ENCODE measurements at places on chromosomes 5 and 9. TPM values are rescaled to one million over a fixed set of nuclear protein-coding genes. Genes with fewer than 3 reads are reported as not detected.
A peak's percentile ranks its signal among the peaks of the same experiment; 100 is the strongest.

SERF1A gene
- 17.9 TPM for polyA plus RNA-seq

SLC6A19 gene
- polyA plus RNA-seq: 56.1 TPM

LIX1 gene
- 3.8 TPM for polyA plus RNA-seq

KCNT1 gene
- 0.24 TPM for polyA plus RNA-seq

CARTPT gene
- not detected for polyA plus RNA-seq

LNPEP gene
- polyA plus RNA-seq: 25.1 TPM

BTNL9 gene
- 11.5 TPM for polyA plus RNA-seq

AGXT2 gene
- polyA plus RNA-seq: 74.1 TPM

SLC28A3 gene
- 0.05 TPM for polyA plus RNA-seq

PCDHB4 gene
- polyA plus RNA-seq: 1.7 TPM

NFIB gene
- 21.8 TPM for polyA plus RNA-seq

UIMC1 gene
- 42.4 TPM for polyA plus RNA-seq

GRCh38 chr9:72382405-72382804 lies 17.4 kb upstream of the ZFAND5 start:
- no peak for DNase-seq

DNA sequence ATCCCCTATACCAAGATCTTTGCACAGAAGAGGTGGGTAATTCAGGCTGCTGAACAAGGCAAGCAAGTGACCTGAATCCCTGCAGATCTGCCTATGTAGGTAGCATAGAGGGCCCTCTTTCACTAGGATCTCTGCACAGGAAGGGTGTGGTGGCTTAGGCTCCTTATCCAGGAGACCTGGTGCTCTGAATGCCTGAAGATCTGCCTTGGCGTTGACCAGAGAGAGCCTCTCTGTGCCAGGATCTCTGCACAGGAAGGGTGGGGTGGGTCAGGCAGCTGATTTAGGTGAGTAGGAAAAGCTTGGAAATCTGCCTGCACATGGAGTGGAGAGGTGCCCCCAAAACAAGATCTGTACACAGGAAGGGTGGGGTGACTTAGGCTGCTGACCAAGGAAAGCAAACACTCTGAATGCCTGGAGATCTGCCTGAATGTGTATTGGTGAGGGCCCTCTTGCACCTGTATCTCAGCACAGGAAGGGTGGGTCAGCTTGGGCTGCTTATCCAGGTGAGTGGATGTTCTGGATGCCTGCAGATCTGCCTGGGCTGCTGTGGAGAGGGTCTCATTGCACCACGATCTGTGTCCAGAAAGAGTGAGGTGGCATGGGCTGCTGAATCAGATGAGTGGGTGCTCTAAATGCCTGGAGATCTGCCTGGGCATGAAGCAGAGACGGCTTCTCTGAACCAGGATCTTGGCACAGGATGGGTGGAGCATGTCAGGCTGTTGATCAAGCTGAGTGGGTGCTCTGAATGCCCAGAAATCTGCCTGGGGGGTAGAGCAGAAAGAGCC lies 365.9 kb downstream of the DMAC1 start:
- DNase-seq: no peak

- DNase-seq: no peak
Observed at GRCh38 chr5:143682929-143683386, 129.0 kb upstream of the HMHB1 start.

GRCh38 chr5:128674837-128675446 lies 136.9 kb upstream of the FBN2 start:
- DNase-seq: no peak

GRCh38 chr5:133916914-133917313 lies 51.5 kb downstream of the C5orf15 start:
- no peak for DNase-seq

- no peak for DNase-seq
Observed at GRCh38 chr5:178870411-178870810, 10.7 kb downstream of the ZNF354B start.

- no peak for DNase-seq
Observed at GRCh38 chr9:122939601-122940000, 1.2 kb upstream of the RABGAP1 start.

DNA sequence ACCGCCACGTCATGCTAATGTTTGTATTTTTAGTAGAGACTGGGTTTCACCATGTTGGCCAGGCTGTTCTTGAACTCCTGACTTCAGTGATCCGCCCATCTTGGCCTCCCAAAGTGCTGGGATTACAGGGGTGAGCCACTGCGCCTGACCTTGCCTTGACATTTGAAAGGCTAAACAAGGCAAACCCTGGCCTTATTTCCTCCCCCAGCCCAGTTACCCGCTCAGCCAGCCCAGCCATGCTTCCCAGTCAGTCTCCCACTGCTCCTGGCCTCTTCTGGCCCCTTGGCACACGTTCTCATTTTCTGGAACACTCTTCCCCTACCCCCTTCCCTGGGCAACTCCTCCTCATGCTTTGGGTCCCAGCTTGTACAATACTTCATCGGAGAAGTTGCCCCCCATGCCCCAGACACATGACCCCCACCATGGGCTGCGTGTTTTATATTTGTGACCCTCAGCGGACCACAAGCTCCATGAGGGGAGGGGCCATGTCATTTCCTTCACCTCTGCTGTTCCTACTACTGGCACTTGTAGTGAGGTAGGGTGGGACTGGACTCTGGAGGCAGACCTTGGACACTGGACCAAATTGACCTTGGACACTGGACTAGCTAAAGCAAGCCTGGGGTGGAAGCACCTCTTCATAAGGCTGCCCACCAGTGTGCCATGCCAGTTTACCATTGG lies 94.4 kb upstream of the IER5L start:
- DNase-seq: no peak

DNA sequence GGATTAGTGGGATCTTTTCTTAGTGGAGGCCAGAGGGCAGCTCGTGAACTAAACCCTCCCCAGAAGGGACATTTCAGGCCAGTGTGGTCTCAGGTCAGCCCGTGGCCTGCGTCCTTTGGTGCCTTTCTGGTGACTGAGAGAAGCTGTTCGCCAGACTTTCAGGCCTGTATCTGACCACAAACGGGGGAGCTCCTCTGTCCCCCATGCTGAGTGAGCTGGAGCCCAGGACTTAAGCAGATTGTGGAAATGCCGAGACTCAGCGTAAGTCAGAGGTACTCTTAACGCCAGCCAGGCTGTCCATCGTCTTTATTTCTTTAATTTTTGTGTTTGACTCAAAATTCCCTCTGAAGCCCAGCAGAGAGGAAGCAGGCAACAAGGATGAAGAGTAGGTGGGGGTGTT lies 54.8 kb upstream of the NCS1 start:
- no peak for DNase-seq

DNA sequence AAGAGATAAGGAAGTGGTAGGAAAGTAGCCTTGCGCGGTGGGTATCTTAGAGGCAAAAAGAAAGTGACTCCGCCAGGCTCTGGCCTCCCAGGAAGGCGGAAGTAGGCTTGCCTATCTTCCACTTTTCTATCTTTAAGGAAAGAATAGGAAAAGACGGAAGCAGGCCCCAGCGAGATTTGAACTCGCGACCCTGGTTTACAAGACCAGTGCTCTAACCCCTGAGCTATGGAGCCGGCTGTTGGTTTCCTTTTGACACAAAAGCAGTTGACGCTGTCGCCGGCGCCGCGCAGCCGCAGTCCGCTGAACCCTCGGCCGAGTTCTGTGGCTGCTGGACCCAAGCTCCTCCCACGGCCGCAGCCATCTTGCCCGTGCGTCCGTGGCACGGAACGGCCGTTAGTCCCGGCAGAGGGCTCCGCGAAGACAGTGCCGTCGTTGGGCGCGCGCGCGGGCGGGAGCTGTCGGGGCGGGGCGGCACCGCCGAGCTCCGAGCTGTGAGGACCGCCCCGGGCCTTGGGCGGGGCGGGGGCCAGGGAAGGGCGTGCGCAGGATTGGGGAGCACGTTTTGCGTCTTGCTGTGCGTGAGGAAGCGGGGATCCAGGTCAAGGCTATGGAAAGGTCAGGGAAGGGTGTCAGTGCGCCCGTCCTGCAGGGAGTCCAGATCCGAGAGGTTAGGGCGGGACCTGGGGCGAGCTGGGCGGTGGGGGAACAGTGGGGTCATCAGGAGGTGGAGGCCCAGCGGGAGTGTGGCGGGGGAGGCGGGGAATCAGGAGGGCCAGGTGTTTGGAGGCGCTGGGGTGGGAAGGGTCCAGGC lies 13.3 kb downstream of the TRIM7 start:
- DNase-seq: peak; percentile 91

- no peak for DNase-seq
Observed at GRCh38 chr9:19554529-19554928, 145.7 kb downstream of the ACER2 start.

DNA sequence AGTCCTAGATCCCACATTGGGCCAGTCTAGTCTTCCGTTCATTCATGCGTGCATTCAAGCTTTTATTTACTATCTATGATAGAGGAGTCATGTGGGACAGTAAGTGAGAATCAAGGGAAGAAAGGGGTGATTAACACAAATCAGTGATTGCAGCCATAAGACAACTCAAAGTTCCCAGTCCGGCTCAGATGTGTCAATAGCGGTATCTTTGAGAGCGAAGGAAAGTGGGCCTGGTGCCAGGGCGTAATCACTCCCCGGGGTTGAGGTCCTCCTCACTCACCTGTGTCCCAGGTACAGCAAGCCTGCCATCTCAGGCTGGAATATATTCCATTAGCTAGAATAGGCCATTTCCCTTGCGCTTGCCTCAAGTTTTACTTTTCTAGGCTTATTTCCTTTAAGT lies 196.3 kb downstream of the ATP10B start:
- DNase-seq: no peak

GRCh38 chr9:26166537-26166936 lies 488.3 kb upstream of the TUSC1 start:
- DNase-seq: no peak

- DNase-seq: no peak
Observed at GRCh38 chr9:21392270-21392669, 7.1 kb upstream of the IFNA2 start.

GRCh38 chr9:87179553-87180340 lies 232.4 kb upstream of the GAS1 start:
- no peak for DNase-seq

- DNase-seq: no peak
Observed at GRCh38 chr5:133520062-133520461, 92.3 kb downstream of the FSTL4 start.

- no peak for DNase-seq
Observed at GRCh38 chr5:172683645-172684471, 42.8 kb downstream of the NEURL1B start.

DNA sequence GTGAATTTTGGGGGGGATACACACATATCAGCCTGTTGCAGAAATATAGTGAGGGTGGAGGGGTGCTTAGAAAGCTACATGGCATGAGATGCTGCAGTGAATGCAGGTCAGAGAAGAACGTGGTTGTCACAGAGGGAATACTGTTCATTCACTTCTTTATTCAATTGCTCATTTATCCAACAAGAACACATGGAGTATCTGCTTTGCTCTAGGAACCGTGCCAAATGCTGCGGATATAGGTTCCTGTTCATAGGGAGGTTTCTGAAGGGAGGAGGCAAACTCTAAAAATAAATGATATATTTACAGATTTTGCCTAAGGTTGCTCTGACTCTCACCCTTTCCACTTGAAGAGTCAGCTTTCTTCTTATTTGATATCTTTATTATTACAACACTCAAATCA lies 444.3 kb upstream of the CLINT1 start:
- DNase-seq: no peak

GRCh38 chr5:53219610-53220009 lies 110.1 kb upstream of the MOCS2 start:
- DNase-seq: no peak

DNA sequence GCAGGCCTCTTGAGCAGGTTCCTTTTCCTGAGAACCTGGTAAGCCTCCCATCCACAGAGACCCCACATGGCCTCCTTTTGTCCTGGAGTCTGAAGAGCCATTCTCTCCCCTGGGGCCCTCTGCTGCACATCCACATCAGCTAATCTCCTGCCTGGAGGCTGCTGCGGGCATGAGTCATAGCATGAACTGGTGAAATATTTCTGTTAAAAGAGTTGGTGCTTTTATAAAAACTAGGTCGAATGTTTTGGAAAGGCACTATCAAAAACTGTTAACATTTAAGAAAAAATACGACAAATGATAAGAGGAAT lies 399.4 kb downstream of the CTNND2 start:
- no peak for DNase-seq

GRCh38 chr5:148963664-148964063 lies 99.2 kb downstream of the SH3TC2 start:
- DNase-seq: no peak

GRCh38 chr9:123138163-123138562 lies 104.7 kb downstream of the GPR21 start:
- DNase-seq: no peak

DNA sequence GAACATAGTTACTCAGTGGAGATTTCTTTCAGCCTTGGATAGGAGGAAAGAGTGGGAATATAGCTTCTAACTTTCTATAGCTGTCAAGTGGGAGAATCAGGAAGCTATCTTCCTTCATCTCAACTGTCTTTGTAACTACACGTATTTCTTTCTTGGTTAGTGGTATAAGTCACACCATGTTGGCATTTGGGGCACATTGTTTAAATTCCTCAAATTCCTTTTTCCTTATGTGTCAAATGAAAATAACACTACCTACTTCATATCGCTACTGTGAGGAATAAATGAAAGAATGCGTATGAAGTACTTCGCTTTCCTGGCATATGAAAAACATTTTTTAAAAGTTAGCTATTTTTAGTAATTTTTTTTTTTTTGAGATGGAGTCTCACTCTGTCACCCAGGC lies 1082.5 kb upstream of the WWC1 start:
- DNase-seq: no peak

DNA sequence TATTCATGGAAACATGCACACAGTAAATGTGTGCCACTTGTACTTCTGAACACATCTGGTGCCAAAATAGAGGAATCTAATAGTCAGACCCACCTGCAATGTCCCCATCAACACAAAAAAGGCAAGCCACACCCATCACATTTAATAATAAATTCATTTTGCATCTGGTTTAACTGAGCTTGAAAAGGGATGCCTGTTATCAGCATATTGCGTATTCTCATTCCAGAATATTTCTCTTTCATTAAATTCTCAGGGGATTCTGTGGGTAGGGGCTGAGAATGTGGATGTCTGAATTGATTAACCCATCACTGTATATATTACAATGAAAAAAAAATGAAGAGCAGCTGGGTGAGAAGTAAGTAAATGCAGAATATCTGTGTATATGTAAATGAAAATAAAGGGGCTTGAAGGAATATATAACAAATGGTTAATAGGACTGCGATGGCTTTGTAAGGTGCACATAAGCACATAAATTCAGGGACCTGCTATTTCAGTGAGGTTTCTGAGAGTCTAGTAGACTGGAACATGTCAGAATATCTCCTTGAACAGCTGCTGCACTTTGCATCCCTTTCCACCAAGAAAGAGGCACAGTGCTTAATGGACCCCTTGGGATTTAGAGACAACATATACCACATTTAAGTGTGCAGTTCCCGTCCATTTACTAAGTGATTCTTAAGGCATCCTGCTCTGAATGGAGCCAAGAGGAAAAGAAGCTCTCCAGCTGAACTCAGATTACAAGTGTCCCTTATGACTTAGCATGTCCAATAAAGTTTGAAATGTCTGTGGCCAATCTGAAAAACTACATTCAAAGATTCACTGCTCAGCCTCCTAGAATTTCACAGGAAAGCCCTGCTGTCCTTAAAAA lies 104.1 kb upstream of the NIPBL start:
- no peak for DNase-seq

GRCh38 chr9:134555094-134555650 lies 86.4 kb upstream of the COL5A1 start:
- DNase-seq: no peak
